ENCODE measurements at places on chromosomes 2 and 18.

DNA sequence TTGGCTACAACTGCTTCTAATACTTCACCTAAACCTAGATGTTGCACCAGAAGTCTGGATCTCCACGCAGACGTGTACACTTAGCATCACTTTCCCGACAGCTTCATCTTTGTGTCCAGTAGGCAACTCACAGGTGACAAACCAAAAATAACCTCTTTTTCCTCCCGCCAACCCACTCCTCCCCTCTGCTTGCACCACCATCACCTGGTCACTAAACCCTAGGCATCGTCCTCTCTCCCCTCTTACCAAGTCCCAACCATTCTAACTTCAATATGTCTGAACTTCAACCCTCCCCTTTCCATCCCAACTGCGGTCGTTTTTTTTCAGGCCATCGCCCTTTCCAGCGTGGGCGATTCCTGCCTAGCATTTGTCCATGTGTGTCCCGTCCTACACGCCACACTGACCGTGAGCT lies 413 bp upstream of the CHMP3 start:
- DNase-seq = no peak

GRCh38 chr2:179726461-179727180 lies 134.8 kb downstream of the ZNF385B start:
- DNase-seq = no peak

DNA sequence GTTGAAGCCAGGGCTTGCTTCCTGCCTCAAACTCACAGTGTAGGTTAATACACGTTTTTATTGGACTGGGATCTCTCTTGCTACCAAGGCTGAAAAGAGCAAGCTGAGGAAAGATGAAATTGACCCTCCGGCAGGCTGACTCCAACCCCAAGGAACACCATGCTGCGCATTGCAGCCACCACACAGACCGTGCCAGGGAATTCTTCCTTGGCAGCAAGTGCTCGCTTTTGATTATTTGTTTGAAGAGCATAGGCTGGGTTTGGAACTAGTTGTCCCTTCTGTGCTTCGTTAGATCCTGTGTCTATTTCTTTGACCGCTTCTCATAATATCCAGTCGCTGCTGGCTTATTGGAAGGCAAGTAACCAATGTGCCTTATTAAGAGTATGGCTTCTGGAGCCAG lies 34.4 kb upstream of the DARS1 start:
- DNase-seq = no peak

GRCh38 chr2:197674591-197674990 lies 796 bp downstream of the RFTN2 start:
- no peak for DNase-seq

DNA sequence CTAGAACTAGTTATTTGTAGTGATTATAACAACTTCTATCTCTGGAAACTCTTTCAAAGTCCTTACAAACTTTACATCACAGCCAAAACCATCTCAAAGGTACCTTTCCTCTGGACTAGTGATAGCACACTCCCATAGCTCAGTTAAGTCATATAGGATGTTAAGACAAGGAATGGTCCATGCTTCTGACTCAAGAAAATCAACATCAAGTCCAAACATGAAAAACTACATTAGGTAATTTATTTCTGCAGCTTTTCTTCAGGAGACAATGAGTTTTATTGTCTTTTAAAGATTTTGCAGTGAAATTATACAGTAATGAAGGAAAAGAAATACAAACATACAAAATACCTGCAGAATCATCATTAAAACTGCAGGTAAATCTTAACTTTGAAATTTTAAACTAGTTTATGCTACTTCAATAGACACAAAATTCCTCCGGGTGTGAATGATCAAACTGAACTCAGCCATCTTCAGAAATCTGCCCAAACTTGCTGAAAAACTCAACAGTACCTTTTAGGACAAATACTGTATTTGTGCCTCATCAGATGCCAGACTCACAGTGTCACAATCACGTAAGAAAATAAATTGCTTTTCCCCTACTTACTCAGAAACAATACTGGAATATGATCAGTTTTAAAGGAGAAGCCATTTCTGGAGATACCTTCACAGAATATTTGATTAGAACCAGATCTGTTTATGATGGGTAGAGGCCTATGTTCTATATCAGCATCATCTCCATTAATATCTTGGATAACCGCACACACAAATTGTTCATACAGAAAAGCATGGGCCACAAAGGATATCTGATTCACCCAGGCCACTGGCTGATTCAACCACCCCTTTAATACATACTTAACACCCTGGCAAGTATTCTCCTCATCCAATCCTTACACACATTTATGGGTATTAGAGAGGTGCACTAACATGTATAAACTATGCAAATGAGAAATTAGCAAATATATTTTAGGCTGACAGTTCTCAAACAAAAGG lies 2.6 kb downstream of the TMEM131 start:
- DNase-seq = no peak

All from endothelial cell (in vitro differentiated cells).